Fibroblast of skin of left quadriceps (primary cell): ENCODE measurements at places on chromosomes 7 and 10.

GRCh38 chr7:75626954-75627353 lies 111.8 kb downstream of the HIP1 start:
- DNase-seq: no peak

DNA sequence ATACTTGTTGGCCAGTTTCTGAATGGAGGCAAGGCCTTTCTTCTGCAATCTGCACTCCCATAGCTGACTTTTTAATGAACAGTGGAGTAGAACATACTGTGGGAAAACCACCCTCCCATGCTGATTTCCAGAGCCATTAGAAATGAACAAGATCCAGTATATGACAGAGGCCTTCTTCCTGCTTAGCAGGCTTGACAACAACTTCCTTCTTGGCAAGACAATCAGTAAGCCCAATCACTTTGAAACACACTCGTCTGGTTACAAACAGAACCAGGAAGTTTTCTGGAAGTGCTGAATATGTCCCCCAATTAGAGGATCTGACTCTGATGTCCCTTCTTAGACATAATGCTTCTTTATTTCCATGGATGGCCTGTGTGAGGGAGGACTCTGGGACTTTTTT lies 103.4 kb downstream of the SAMD9 start:
- DNase-seq: no peak

- DNase-seq: no peak
Observed at GRCh38 chr10:5973069-5973468, 4.3 kb downstream of the IL15RA start.

- no peak for DNase-seq
Observed at GRCh38 chr7:102431617-102432298, 1.6 kb upstream of the ORAI2 start.

GRCh38 chr7:74575811-74576210 lies 81.7 kb upstream of the GTF2I start:
- no peak for DNase-seq
